ENCODE measurements at places on chromosomes 3 and 15. TPM values are rescaled to one million over a fixed set of nuclear protein-coding genes. Genes with fewer than 3 reads are reported as not detected.

The BMF gene
- total RNA-seq = 24.9 TPM

The NMB gene
- total RNA-seq = not detected

The SCAMP5 gene
- 42.3 TPM for total RNA-seq

The CCNB2 gene
- total RNA-seq = 8.8 TPM

DNA sequence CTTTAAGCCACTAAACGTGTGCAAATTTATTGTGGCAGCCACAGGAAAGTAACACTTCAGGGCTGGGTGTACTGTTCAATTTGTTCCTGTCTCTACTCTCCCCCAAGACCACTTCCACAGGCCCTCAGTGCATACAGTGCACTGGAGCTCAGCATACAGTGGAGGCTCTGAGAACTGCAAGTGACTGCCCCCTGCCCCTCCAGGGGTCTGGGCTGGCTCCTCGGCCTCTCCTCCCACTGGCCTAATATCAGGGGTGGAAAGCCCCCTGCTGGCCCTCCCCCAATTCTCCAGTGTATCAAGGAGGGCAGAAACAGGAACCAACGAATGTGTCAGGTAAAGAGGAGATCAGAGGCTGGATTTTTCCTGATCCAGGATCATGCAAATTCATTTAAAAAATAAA, 19.9 kb upstream of the HEG1 start:
- DNase-seq = no peak

GRCh38 chr3:175091426-175092114, 232.4 kb downstream of the NAALADL2 start:
- DNase-seq = no peak

The UMPS gene
- 28.4 TPM for total RNA-seq

The KLHL6 gene
- 2.4 TPM for total RNA-seq

DNA sequence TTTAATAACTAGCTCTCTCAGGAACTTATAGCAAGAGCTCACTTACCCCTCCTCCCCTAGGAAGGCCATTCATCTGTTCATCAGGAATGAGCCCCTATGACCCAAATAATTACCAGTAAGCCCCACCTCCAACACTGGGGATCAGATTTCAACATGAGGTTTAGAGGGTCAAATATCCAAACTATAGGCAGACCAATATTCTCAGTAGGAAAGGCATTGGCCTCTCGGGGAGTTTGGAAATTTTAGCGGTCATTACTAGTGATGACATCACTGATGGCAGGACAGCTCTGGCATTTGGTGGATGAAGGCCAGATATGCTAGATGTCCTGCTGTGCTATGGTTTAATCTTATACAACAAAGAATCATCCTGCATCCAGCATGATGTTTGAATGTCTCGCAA, 15.2 kb upstream of the CD47 start:
- no peak for DNase-seq

The XCR1 gene
- not detected for total RNA-seq

DNA sequence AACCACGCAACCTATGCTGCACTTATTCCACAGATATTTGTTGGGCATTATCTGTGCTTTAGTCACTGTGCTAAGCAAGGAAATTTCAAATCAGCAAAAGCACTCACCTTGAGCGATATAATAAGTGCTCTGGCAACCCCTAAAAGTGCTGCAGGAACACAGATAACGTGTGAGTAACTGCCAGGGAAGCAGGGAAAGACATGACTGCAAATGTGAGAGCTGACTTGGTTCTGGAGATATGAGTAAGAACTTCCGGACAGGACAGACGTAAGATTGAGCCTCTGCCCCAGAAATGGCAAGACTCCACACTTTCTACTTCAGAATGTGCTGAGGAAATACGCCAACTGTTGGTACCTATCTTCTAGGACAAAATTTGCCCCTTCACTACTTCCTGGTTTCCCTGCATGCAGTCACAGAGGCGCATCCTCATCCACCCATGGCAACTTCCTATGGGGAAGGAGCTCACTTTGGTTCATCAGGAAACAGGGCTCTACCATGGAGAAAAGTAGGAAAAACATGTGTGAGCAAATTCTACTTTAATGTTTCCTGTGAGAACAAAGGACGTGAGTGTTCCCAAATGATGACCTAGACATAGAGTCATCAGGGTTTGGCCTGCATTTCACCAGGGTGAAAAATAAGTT, 41.7 kb downstream of the AQP9 start:
- no peak for DNase-seq

GRCh38 chr3:190517687-190518086, 3.8 kb downstream of the IL1RAP start:
- no peak for DNase-seq

The GABRA5 gene
- total RNA-seq = not detected

The CHRM5 gene
- not detected for total RNA-seq

- DNase-seq = no peak
Measured at GRCh38 chr3:101796077-101796680, 17.2 kb downstream of the NXPE3 start.

The HDGFL3 gene
- total RNA-seq = 14.2 TPM

The FETUB gene
- not detected for total RNA-seq

The GNAT1 gene
- not detected for total RNA-seq

The UACA gene
- 41.8 TPM for total RNA-seq

GRCh38 chr15:40958146-40958545, 4.9 kb downstream of the CHAC1 start:
- peak; percentile 34 for DNase-seq

DNA sequence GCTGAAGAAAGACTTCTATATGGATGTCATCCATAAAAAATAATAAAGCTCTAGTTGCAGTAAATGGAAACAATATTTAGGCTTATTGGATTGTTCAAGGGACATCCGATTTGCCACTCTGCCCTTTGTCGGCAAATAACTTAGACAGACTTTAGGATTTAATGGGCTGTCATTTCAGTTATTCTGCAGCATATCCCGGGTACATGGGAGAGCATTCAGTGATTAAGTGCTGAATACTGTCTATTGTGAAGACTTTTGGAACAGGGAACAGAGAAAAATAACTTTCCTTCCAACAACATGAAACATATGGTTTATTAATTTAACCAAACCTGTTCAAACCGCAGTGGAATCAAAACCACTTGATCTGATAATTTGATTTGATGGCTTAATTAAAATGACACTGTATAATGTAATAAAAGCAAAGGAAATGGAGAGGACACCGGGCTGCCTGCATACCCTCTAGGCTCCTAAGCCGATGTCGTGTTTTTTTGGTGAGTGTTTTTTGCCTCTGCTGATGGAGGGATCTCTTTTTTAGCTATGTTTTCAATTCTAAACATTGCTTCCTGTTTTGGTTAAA, 199.3 kb downstream of the FEZF2 start:
- DNase-seq = no peak

The CFAP20DC gene
- not detected for total RNA-seq

- no peak for DNase-seq
Measured at GRCh38 chr3:23835802-23836201, 30.0 kb downstream of the UBE2E1 start.

DNA sequence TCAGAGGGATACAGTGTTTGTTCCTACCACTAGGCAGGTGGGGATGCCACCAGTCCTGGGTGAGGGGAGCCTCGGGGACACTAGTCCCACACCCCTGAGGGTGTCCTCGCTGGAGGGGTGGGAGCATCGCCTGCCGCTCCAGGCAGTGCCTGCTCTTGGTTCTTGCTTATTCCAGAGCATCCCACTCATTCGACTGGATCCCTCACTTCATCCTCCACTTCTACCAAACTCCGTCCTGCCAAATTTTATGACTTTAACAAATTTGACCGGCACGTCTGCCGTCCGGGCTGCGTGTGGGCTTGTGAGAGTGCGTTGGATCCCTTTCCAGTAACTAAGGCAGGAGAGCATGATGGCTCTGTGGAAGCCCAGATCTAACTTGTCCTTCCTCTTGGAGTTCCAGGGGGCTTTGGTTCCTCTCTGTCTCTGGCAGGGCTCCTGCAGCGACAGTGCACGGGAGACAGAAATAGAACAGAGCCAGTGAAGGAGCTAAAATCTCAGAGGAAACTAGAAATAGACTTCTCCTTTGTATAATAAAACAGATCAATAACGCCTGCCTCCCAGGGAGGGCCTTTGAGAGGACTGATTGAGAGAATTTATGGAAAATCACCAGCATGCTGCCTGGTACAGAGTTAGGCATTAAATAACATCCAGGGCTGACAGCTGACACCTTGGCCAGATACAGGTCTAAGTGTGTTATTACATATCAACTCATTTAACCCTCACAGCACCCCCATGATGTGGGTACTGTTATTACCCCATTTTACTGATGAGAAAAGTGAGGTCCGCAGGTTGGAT, 34.5 kb downstream of the MGLL start:
- DNase-seq = no peak

- DNase-seq = no peak
Measured at GRCh38 chr3:84961521-84962255, 2.9 kb downstream of the CADM2 start.

The THBS1 gene
- total RNA-seq = 68.7 TPM

- no peak for DNase-seq
Measured at GRCh38 chr3:132189601-132190000, 127.6 kb upstream of the ACP3 start.

DNA sequence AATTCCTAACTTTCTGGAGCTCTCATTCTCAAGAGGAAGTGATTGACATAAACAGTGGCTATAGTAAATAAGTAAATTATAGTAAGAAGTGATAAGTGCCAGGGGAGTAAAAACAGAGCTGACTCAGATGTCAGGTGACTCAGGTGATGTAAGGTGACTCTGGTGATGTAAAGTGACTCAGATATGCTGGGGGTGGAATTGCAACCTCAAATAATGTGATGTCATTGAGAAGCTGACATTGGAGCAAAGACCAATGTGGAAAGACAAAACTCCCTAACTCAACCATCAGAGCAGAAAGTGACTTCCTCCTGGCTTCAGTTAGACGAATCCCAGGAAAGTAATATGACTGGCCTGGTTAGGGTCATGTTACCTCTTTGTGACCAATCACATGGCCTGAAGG, 144.2 kb upstream of the SNTN start:
- DNase-seq = no peak

GRCh38 chr3:127614928-127615589, 13.9 kb upstream of the PODXL2 start:
- no peak for DNase-seq
